ENCODE measurements at places on chromosomes 2 and 18.

GRCh38 chr2:175626796-175627195, 375.3 kb downstream of the LNPK start:
- DNase-seq: no peak

- no peak for DNase-seq
Measured at GRCh38 chr2:86044045-86044444, 61.6 kb downstream of the POLR1A start.

DNA sequence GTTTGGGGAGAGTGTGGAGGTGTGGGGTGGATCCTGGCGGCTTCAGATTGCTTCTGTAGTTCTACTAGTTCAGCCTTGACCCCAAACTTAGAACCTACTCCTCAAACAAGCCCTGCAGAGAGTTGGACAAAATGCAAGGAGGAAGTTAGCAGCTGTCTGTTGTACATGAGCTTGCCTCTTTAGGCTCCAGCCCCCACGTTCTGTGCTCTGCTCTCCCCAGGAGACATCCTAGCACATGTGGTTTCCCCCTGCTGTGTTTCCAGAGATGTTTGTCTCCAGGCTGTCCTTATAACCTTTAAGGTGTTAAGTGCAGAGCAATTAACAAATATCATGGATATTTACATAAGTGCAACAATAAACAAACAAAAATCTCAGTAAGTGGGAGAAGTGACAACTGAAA, 111.1 kb downstream of the ACOXL start:
- no peak for DNase-seq

DNA sequence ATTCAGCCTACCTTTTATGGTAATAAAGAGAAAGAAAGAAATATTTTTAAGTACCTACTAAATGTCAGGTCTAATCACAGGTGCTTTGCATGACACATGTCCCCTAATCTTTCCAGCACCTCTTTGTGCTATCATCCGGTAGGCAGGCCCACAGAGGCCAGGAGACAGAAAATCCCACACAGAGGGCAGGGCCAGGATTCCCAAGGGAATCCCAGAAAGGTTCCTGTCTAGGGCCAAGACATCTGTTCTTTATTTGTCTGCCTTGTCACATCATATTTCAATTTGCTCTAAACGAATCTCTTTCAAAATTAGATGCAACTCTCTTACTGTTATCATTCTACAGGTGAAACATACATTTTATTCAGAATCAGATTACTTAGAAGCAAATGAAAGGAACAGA, 676.1 kb upstream of the GYPC start:
- no peak for DNase-seq

DNA sequence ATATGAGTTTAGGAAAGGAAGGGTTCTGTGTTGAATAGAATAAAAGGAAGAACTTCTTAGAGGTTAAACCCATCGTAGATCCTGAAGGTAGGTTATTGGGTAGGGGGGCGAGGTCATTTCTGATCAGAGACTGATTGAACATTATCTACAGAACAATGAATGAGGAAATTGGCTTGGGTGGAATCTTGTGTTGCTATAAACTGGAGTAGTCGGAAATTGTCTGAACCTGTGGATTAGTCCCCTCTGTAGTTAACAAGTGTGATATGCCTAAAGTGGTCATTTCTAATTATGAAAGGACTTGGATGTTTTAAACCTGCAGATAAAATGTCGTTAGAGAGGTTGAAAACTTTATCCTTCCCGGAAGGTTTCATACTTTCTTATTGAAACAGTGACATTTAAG, 42.1 kb downstream of the EML4 start:
- DNase-seq: no peak

GRCh38 chr2:108449410-108450130, 564 bp downstream of the GCC2 start:
- peak; percentile 52 for DNase-seq

Data from foreskin fibroblast (primary cell).